ENCODE measurements at places on chromosomes 1 and 21.
A peak's percentile ranks its signal among the peaks of the same experiment; 100 is the strongest.

DNA sequence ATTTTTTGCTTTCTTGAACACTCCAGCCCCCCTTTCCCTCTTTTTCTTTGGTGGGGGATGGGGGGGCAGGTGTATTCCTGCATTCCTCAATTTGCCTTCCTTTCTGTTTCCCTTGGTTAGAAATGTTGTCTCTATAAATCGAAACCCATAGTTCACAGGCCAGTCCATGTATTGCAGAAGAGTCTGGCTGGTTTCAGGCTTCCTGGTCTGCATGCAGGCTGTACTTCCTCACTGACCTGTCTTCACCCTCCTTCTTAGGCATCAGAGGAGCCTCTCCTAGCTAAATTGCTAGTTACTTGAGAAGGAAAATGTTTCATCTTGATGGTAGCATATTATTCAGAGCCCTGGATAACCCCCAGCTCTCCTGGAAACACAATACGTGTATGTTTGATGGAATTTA is 140.0 kb downstream of the SPATA46 start:
- peak overlapping the region; percentile 44 for H3K27ac ChIP-seq
- no peak overlapping the region for H3K4me3 ChIP-seq
- H3K27me3 ChIP-seq: no peaks in the 10 kb centered on the region
- H3K4me1 ChIP-seq: peaks cover 79% of the 10 kb centered on the region
- DNase-seq: no peak

GRCh38 chr1:243487649-243488227 is 231.9 kb downstream of the SDCCAG8 start:
- DNase-seq: no peak
- no peak overlapping the region for H3K4me3 ChIP-seq
- no peaks in the 10 kb centered on the region for H3K36me3 ChIP-seq
- H3K4me1 ChIP-seq: no peaks in the 10 kb centered on the region

DNA sequence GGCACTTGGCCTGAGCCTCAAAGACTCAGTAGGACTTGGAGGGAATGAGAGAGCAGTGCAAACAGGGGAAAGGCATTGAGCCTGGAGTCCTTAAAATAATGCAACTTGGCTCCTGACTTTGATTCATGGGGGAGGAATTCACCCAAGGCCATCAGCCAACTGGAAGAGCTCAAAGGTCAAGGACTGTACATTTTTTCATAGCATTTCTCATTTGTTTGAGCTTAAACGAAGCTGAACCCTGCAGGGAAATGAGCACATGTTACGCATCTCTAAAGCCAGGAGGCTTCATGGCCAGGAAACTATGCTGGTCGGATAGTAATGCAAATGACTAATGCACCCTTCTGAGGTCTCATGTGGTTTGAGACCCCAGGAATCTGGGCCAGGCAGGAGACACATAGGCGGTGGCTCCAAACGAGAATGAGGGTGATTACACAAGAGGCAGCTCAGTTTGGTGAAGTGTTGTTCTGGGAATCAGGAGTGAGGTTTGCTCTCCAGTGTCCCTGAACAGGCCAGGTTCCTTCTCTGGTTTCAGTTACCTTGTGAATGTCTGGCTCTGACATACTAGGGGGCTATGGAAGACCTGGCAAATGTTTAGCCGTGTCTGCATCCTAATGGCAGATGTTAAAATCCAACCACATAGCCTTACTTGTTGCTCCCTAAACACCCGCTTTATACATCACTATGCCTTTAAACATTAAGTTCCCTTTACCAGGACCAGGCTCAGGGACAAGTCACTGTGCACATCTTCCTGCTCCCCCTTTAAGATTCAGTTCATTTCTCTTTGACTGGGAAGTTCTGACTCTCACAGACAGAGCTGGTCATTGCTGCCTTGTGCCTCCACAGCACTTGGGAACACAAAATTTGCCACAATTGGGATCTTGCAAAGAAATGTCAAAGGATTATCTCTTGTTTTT is 503.9 kb upstream of the USP24 start:
- H3K4me3 ChIP-seq: no peak overlapping the region
- no peak for DNase-seq
- H3K4me1 ChIP-seq: no peaks in the 10 kb centered on the region
- H3K27ac ChIP-seq: no peak overlapping the region

- H3K4me1 ChIP-seq: no peaks in the 10 kb centered on the region
- H3K27me3 ChIP-seq: no peaks in the 10 kb centered on the region
- DNase-seq: no peak
- no peak overlapping the region for H3K4me3 ChIP-seq
Measured at GRCh38 chr1:53608071-53608470, 130.9 kb downstream of the GLIS1 start.

DNA sequence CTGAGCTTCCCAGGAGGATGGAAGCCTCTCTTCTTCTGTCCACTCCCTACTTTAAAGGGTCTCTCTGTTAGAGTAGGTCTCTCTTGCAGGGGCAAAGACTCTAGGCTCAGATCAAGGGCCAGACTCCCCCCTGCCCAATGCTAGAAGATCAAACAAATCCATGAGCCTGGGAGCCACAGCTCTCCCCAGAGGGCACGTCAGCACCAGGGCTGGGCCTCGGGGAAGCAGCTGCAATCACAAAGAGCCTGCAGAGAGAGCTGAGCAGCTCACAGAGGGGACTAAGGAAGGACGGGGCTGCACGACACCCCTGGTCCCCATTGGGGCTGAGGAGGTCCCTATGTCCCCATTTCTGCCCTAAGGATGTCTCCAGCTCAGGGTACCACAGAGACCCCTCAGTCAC is 3.9 kb downstream of the CNTN2 start:
- no peak overlapping the region for H3K27ac ChIP-seq
- no peaks in the 10 kb centered on the region for H3K4me1 ChIP-seq
- no peaks in the 10 kb centered on the region for H3K36me3 ChIP-seq
- peaks cover 15% of the 10 kb centered on the region for H3K27me3 ChIP-seq
- DNase-seq: no peak

DNA sequence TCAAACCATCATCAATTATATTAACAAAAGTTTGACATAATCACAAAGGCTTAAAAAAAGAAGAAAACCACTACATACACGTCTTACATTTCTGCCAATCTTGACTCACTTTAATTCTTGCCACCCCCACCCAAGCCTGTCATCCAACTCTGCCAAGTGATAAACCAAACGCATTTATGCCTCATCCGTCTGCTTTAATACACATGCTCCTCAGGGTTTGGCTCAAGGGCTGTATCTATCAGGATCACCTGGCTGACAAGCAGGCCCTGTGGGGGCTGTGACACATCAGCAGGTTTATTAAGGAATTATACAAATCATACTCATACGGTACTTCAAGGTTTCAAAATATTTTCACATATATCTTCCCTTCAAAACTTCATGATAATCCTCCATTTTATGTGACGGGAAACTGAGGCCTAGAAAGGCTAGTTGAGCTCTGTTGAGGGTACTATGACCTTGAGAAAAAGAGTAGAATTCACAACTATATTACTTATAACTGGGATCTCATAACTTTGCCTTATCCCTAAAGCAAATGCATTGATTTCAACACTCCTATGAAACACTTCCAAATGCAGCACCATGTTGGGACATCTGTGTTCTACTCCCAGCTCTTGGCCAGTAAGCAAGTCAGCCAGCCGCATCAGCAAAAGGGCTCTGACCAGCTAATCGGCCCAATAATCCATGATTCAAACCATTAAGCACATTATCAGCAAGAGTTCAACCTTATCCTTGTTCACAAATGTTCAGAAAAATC is 8.7 kb downstream of the SORT1 start:
- H3K27me3 ChIP-seq: no peaks in the 10 kb centered on the region
- no peaks in the 10 kb centered on the region for H3K36me3 ChIP-seq
- no peak for DNase-seq
- no peak overlapping the region for H3K4me3 ChIP-seq

DNA sequence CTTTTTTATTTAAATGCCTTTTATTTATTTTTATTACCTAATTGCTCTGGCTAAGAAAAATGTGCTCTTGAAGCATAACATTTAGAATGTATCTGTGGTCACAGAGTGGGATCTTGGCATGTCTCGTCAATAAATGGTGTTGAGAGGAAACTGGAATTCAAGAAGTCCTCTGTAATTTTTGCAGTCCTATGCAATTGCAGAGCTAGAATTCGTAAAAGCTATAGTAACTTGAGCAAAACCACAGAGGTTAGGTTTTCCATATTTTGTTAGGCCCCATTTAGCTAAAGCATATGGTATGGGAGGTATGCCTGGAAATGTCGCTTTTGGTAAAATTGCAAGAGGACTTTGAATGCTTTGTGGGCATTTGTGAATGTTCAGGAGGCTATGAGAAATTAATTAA is 466.7 kb upstream of the NFIA start:
- no peaks in the 10 kb centered on the region for H3K27me3 ChIP-seq
- no peak overlapping the region for H3K27ac ChIP-seq
- H3K4me1 ChIP-seq: no peaks in the 10 kb centered on the region

GRCh38 chr1:233661376-233662159 is 47.7 kb downstream of the KCNK1 start:
- H3K4me1 ChIP-seq: no peaks in the 10 kb centered on the region
- H3K4me3 ChIP-seq: no peak overlapping the region
- H3K27ac ChIP-seq: no peak overlapping the region
- no peaks in the 10 kb centered on the region for H3K27me3 ChIP-seq

- no peaks in the 10 kb centered on the region for H3K27me3 ChIP-seq
- no peaks in the 10 kb centered on the region for H3K36me3 ChIP-seq
Measured at GRCh38 chr1:24427545-24427862, 11.9 kb downstream of the NIPAL3 start.

GRCh38 chr21:46226920-46227599 is 1.5 kb downstream of the LSS start:
- H3K36me3 ChIP-seq: peaks cover 3% of the 10 kb centered on the region
- peak overlapping the region; percentile 77 for H3K27ac ChIP-seq
- no peak for DNase-seq
- peaks cover 11% of the 10 kb centered on the region for H3K4me1 ChIP-seq
- H3K4me3 ChIP-seq: peak overlapping the region; percentile 59
- no peaks in the 10 kb centered on the region for H3K27me3 ChIP-seq

- H3K27me3 ChIP-seq: no peaks in the 10 kb centered on the region
- H3K4me3 ChIP-seq: no peak overlapping the region
- DNase-seq: no peak
- peaks cover 77% of the 10 kb centered on the region for H3K4me1 ChIP-seq
- no peaks in the 10 kb centered on the region for H3K36me3 ChIP-seq
Measured at GRCh38 chr1:234725177-234726132, 115.5 kb upstream of the IRF2BP2 start.

GRCh38 chr21:27212441-27212840 is 245.6 kb upstream of the ADAMTS5 start:
- no peaks in the 10 kb centered on the region for H3K4me1 ChIP-seq
- no peak overlapping the region for H3K4me3 ChIP-seq

DNA sequence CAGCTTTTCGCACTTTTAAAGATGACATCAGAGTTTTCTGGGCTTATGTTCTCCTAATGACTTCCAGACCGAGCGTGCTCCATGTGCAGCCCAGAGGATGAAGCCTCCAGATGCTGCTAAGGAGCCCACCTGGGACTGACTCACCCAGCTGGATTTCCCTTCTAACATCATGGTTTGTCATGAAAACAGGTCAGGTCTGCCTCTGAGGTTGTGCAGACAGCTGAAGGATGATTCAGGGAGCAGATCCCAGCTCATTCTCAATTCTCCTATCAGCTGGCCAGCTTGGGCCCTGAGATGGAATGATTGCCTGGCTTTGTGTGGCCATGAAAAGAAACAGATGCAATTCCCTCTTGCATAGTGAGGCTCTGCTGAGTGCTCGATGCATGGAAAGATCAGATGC is 123.9 kb upstream of the DUSP10 start:
- H3K27ac ChIP-seq: no peak overlapping the region
- H3K27me3 ChIP-seq: peaks cover 3% of the 10 kb centered on the region
- no peak for DNase-seq

DNA sequence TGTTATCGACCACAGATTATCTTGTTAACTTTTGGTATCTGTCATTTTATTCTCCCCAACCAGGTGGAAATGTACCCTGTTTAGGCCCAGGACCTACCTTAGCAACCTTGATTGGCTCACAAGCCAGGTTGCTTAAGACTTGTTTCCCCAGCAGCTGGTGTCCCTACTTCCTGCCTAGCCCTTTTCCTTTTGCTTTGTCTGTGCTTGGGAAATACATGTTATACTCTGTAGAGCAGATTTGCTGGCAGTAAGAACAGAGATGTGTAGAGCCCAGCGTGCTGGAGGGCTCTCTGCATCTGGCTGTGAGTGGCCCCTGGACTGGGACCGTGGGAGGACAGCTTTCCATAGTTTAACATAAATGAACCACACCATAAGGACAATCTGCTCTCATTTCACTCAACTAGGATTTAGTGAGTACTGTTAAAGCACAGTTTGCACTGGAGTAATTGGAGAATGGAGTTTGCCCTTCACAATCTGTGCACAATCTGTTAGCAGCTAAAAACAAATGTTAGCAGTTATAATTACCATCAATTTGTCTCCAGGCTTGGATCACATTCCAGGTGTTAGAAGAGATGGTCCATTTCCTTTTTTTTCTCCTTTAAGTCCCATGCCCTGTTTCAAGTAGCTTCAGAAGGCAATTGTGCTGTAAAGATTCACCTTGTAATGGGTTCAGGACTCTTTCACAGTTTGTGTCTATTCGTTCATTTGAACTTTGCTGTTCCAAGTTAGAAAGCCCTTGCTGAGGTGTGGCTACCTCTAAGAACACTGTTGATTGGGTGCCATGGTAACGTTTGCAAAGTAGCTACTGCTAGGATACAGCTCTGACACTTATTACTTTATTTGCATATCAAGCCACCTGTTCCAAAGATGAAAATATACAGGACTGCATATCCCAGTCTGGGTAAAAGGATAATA is at the start of gene APOBEC4:
APOBEC4 (minus strand) TSS at position 770 of the 915 bp plus-strand sequence. CDS start 4,535 bp downstream, outside the sequence.
- DNase-seq: no peak
- no peaks in the 10 kb centered on the region for H3K4me1 ChIP-seq
- H3K4me3 ChIP-seq: no peak within 1 kb of the TSS
- no peak within 1 kb of the TSS for H3K27ac ChIP-seq

GRCh38 chr1:5238351-5239130 is 584.1 kb downstream of the AJAP1 start:
- H3K36me3 ChIP-seq: no peaks in the 10 kb centered on the region
- H3K4me1 ChIP-seq: no peaks in the 10 kb centered on the region
- DNase-seq: no peak

GRCh38 chr1:192477630-192478029 is 97.9 kb upstream of the RGS1 start:
- no peaks in the 10 kb centered on the region for H3K27me3 ChIP-seq
- no peaks in the 10 kb centered on the region for H3K36me3 ChIP-seq
- DNase-seq: no peak
- no peak overlapping the region for H3K4me3 ChIP-seq

- no peak overlapping the region for H3K4me3 ChIP-seq
- H3K36me3 ChIP-seq: no peaks in the 10 kb centered on the region
- no peaks in the 10 kb centered on the region for H3K4me1 ChIP-seq
- no peak for DNase-seq
Measured at GRCh38 chr1:231203259-231204057, 37.6 kb upstream of the GNPAT start.

GRCh38 chr21:29182691-29183092 is 52.2 kb downstream of the MAP3K7CL start:
- DNase-seq: no peak
- no peaks in the 10 kb centered on the region for H3K27me3 ChIP-seq
- H3K36me3 ChIP-seq: no peaks in the 10 kb centered on the region
- H3K27ac ChIP-seq: no peak overlapping the region
